ENCODE measurements at places on chromosomes 7 and 10.

GRCh38 chr7:79084423-79084822 lies 369.0 kb downstream of the MAGI2 start:
- no peak for DNase-seq

DNA sequence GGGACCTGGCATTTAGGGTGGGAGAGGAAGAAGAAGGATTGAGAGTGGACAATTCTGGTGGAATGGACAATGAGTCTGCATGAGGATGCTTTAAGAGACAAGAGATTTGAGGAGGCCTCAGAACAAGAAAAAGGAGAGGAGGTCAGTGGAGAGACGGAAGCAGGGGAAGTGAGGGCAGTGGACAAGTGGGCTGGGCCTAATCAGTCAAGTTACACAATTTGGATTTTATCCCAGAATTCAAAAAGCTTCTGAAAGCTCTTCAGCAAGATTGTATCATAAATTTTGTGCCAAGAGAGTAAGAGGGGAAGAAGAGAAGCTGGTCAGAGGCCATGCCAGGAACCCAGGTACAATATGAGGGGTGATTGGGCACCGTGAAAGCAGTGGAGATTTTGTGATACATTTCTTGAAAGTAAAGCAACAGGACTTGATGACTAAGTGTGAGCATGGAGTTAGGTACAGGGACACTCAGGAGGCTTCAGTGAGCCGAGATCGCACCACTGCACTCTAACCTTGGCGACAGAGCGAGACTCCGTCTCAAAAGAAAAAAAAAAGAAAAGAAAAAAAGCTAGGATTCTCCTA lies 19.3 kb upstream of the TSPAN13 start:
- peak; percentile 11 for DNase-seq

- no peak for DNase-seq
These were observed 42.5 kb downstream of the MRC1 start for GRCh38 chr10:17851611-17852010.

GRCh38 chr7:104795086-104795485 lies 218.9 kb upstream of the KMT2E start:
- DNase-seq, result no peak

GRCh38 chr10:27637601-27638000 lies 108.0 kb downstream of the MKX start:
- no peak for DNase-seq

GRCh38 chr7:132243463-132243862 lies 332.8 kb downstream of the PLXNA4 start:
- no peak for DNase-seq

DNA sequence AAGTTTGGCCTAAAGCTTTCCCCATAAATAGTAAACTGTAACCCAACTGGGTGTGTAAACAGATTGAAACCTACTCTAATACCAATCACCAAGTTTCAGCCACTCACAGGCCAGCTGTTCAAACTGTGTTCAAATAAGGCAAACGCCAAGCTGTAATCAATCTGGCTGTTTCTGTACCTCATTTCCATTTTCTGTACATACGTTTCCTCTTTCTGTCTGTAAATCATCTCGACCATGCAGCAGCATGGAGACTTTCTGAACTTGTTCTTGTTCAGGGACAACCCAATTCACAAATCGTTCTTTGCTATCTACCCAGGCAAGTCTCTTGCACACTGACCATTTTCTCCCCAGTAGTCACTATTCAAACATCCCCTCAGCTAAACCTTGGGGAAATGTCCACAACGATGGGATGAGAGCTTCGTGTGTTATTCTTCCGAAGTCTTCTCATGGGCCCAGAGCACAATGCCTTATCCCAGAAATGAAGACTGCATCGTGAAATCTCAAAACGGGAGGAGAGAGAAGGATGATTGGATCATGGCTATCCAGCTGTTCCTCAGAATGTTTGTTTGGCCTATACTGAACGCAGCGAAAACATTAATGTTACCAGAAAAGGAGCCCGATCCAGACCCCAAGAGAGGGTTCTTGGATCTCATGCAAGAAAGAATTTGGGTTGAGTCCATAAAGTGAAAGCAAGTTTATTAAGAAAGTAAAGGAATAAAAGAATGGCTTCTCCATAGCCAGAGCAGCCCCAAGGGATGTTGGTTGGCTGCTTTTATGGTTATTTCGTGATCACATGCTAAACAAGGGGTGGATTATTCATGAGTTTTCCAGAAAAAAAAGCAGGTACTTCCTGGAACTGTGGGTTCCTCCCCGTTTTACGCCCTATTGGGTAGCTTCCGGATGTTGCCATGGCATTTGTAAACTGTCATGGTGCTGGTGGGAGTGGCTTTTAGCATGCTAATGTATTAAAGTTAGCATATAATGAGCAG lies 86.2 kb downstream of the SLC16A9 start:
- no peak for DNase-seq

DNA sequence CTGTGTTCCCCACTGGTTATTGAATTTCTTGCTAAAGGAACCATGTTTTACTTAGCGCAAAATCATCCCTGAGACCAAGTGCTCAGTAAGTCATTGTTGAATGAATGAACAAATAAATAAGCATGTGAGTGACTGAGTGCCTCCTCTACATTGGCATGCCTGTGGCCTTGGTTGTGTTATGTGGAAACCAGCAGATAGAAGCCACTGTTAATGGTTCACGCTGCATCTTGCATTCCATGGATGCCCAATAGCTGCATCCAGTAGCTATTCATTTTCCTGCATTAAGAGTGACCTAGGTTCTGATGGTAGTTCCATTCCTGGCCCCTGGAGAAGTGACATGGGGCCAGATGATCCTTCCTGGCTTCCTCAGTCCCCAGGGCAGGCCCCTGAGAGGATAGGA lies 113.3 kb upstream of the BMPER start:
- DNase-seq, result no peak

GRCh38 chr10:19656420-19657042 lies 159.7 kb upstream of the PLXDC2 start:
- DNase-seq, result no peak

GRCh38 chr10:132893090-132893489 lies 49.3 kb downstream of the CFAP46 start:
- DNase-seq, result no peak

GRCh38 chr10:120824881-120825309 lies 26.3 kb upstream of the WDR11 start:
- peak; percentile 22 for DNase-seq

DNA sequence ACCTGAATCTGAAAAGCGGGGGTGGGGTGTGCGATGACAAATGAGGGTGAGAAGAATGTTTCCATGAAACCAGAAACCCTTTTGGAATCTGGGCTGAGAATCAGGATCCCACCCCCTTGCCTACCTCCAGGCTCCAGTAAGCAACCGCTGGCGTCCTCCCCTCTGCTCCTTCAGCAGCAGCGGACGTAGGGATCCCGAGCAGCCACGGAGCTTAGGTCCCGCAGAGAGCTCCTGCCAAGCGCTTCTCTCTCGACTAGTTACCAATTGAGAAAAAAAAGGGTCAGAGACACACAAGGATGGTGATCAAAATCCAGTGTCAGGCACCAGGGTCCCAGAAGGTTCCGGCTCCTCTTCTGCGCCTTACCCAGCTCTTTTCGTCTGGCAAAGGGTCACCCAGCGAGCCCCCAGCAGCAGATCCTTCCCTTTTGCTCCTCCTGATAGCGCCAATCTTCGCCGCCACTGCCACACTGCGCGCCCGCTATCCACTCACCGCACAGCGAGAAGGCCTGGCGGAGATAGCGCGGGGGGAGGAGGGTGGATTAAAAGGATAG lies 733.5 kb downstream of the ZWINT start:
- no peak for DNase-seq

- DNase-seq, result no peak
These were observed 49.5 kb downstream of the VIPR2 start for GRCh38 chr7:159094919-159095915.

- DNase-seq, result no peak
These were observed 15.5 kb upstream of the CPXM2 start for GRCh38 chr10:123906884-123907652.

DNA sequence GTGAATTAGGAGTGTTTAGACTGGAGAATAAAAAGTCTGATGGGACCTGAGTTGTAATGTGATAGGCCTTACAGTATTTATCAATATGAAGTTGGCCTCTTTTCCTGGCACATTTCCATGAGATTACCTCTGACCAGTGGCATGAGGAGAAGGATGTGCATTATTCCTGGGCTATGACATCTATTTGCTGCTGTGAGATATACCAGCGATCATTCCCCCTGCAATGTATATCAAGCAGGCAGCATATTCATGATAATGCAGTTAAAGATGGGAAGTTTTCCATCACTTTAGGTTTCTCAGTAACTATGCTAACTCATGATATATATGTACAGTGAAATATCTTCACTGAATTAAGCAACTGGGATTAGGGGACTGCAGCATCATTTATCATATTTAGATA lies 142.8 kb upstream of the MBL2 start:
- DNase-seq, result no peak

DNA sequence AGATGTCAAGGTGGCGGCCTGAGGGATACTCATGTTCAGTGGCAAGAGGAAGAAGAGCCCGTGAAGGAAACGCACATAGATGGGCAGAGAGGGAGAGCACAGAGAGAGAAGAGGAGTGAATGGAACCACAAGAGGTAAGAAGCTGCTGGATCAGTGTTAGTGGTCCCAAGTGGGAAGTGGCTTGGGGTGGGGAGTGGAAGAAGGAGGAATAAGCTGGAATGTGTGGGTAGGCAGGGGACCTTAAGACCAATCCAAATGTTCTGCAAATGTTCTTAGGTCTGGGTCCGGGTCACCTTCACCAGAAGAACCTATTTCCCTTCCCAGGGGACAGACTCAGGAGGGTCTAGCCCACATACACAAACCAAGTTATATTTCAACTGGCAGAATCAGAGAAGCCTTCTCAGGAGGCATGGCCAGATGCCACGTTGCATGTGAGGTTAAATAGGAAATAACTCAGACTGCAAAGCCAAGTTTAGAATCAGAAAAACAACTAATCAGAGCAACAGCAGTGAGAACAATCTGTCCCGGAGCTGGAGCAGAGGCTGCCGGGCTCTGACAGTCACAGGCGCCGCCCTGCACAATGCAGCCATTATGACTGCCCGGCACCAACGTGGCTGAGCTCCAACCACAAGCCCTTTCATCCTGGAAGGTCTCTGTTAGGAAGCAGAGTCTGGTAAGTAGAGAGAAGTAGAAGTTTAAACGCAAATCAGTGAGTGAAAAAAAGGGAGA lies 78.6 kb upstream of the ARMC3 start:
- DNase-seq, result no peak

- DNase-seq, result no peak
These were observed 100.6 kb downstream of the MICU1 start for GRCh38 chr10:72525277-72525676.

DNA sequence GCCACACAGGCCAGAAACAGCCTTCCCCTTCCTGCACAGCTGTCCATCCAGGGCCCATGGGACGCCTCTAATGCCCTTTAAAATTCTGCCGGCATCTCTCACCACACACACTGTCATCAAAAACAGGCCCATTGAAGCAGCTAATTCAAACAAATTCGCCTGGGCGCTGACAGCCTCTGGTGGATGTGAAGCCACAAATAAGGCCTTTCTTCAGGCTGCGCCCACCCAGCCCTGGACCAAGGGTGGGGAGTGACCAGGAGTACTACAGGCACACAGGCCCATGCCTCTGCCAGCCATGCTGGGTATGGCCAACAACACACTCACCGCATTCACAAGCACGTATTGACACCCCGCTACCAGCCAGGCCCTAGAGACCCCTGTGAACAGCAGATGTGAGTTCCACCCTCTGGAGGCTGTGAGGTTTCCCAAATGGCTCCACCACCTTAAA lies 54.6 kb downstream of the SLIT1 start:
- no peak for DNase-seq

DNA sequence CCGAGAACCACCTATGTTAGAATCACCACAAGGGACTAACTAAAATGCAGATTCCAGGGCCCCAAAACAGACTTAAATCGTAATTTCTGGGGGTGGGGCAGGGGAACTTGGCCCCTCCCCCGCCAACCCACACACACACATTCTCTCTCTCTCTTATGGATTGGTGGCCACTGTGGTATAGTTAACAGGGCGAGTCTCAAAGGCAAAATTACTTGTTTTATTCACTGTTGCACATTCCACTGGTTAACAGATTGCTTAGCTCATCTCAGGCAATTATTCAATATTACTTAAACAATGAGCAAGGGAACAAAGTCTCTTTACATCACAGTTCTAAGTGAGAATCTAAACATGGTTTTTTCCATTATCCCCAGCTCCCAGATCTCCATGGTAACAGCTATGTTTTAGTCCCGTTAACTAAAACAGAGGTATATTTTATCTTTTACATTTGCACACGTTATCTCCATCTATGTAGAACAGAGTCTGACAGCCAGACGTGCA lies 38.5 kb downstream of the IGF2BP3 start:
- no peak for DNase-seq

- no peak for DNase-seq
These were observed 869.0 kb downstream of the NXPH1 start for GRCh38 chr7:9302436-9302835.

- DNase-seq, result no peak
These were observed 118.6 kb downstream of the ZMIZ1 start for GRCh38 chr10:79187121-79187940.

- DNase-seq, result no peak
These were observed 7.6 kb downstream of the SERPINE1 start for GRCh38 chr7:101134399-101134980.

GRCh38 chr7:68862736-68863135 lies 735.5 kb upstream of the AUTS2 start:
- DNase-seq, result no peak

GRCh38 chr7:155795401-155795800 lies 16.9 kb downstream of the SHH start:
- DNase-seq, result no peak

DNA sequence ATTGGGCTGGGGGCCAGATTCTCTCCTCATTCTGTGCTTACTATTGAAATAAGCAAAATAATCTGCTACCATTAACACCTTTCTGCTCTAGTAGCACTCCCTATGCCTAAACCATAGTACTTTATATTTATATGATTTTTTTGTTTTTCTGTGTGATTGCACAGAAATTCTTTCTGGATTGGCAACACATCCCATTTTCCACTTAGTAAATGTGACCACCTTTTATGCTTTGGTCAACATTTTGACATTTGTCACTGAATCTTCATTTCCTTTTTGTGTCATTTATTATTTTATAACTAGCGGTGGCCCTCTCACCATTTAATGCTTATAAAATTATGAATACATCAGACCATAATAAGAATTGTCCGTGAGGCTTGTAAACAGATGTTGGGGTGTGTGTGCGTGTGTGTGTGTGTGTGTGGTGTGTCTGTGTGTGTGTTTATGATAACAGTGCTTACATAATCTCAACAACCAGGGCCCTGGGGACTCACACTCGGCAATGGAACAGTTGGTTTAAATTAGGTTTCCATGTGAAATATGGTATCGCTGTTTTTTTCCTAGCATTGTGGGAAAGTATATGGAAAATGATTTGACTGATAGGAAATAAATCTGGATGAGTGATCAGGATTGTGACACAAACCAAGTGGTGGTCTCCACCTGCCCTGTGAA lies 138.9 kb downstream of the NOC3L start:
- DNase-seq, result no peak

DNA sequence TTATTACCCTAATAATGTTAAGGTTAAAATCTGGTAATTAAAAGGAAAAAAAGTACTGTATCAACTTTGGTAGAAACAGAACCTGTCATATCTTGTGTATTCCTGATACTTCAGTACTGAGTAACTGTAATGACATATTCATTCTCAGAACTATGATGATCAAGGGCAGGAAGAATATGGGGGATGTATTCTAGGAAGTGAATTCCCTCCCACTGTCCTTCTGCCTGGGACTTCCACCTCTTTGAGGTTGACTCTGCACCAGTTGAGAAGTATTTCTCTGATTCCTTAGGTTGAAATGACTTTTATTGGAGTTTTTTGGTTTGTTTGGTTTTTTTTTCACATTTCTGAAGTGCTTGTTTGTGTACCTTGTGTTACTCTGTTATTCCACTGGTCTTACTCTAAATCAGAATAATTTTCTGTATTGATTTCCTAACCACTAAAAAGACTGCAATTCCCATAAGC lies 36.9 kb downstream of the WASL start:
- DNase-seq, result no peak
